ENCODE measurements at places on chromosomes 2 and 18. TPM values are rescaled to one million over a fixed set of nuclear protein-coding genes. Genes with fewer than 3 reads are reported as not detected.
A peak's percentile ranks its signal among the peaks of the same experiment; 100 is the strongest.

DNA sequence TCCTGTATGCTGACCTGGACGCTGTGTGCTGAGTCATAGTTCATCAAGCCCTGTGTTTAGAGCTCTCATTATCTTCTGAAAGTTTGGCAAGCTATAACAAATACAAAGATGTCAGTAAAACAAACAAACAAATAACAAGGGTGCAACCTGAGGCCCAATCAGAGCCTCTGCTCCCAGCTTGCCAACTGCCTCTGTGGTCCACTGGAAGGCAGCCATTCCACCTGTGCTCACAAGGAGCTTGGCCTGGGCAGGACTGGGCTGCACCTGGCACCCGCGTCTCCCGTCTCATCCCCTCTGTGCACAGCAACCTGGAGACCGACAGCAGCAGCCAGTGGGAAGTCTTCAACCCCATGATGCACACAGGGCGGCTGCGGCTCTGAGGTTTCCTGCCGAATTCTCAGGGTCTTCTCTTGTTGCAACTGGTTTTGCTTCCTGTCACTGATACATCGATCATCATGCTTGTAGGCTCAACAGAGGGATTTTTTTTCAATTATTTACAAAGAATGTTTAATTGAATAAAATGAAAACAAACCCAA lies 97.8 kb downstream of the TMEM18 start:
- DNase-seq, result peak; percentile 29

DNA sequence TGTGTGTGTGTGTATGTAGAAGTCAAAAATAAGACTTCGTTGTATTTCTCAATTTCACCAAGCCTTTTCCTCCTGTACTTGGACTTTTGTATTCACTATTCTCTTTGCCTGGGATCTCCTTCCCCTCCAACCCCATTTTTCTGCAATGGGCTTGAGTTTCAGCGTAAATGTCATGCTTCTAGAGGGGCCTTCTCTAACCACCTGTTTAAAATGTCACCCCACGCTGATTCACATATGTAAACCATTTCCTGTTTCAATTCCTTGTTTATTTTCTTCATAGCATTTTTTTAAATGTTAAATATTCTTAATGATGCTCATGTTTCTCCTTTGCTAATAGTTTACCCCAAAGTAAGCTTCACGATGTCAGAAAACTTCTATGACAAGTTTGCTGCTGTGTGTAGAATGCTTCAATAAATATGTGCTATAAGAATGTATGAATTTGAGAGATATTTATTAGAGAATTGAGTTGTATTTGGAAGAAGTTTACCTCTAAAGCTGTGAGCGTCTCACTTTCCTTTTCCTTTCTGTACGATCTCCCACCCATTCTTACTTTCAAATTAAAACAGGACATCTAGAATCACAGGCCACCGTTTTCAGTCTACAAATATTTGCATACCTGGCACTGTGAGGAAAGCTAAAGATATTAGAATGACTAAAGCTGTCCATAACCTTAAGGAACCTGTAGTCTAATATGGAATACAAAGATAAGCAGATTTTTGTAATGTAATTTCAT lies 762.4 kb downstream of the LRRTM4 start:
- no peak for DNase-seq

DNA sequence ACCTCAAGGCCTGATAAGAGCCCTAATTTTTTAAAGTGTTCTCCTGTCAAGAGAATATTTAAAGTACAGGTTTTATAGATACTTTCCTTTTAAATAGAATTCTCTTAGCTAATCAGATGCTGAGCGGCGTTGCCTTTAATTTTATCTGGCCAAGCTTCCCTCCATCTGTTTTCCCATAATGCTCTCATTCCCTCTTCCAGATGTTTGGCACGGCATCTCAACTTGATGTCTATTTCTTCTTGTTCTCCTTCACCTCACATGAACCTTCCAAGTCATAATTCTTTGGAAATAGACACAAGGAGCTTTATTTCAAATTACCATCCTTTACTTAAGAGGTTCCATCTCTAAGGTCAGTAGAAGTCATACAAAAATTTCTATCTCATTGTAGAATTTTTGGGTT lies 76.1 kb upstream of the CPO start:
- no peak for DNase-seq

GRCh38 chr18:24976502-24976901 lies 375.5 kb downstream of the ZNF521 start:
- DNase-seq, result no peak

DNA sequence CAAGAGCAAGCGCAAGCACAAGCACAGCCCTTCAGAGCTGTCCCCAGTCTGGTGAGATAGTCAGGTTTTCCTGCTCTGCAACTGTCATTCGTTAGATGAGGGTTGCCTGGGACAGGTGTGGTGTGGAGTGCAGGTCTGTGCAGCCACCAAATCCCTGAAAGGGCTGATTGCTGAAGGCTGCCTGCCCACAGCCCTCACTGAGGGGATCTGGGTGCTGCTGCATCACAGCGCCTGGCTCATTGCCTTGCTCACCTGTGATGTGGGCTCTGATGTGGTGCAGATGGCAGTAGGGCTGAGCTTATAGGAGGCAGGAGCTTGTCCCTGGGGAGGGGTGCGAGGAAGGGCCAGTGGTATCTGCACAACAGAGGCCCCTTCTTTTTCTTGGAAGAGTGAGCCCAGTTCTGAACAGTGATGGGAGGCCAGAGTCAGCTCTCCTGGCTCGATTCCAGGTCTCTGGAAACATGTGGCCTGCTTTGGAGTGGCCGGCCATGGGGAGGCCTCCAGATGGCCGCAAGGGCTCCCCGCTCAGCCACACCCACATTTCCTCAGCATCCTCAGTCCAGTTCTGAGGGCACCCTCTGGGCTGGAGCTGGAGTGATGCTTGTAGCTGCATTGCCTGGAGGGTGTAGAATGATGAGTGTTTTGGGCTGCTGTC lies 11.4 kb downstream of the UBE2F start:
- no peak for DNase-seq

- no peak for DNase-seq
These were observed 11.5 kb downstream of the SPRED2 start for GRCh38 chr2:65420712-65421431.

DNA sequence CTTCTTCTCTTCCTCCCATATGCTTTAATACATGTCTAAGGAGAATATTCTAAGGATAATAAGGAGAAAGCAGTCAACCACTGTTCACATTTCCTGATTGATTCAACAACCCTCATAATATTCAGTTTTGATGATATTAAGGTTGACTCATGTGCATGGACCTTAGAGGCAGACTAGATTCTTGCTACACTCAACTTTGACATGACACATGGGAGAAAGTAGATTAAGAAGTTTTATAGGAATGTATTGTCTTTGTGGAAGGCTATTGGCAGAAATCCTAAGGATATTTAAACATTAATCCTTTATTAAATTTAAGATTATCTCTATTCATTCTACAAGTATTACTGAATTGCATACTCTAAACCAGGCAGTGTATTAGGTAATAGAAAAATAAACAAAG lies 309.1 kb upstream of the CYRIA start:
- no peak for DNase-seq

DNA sequence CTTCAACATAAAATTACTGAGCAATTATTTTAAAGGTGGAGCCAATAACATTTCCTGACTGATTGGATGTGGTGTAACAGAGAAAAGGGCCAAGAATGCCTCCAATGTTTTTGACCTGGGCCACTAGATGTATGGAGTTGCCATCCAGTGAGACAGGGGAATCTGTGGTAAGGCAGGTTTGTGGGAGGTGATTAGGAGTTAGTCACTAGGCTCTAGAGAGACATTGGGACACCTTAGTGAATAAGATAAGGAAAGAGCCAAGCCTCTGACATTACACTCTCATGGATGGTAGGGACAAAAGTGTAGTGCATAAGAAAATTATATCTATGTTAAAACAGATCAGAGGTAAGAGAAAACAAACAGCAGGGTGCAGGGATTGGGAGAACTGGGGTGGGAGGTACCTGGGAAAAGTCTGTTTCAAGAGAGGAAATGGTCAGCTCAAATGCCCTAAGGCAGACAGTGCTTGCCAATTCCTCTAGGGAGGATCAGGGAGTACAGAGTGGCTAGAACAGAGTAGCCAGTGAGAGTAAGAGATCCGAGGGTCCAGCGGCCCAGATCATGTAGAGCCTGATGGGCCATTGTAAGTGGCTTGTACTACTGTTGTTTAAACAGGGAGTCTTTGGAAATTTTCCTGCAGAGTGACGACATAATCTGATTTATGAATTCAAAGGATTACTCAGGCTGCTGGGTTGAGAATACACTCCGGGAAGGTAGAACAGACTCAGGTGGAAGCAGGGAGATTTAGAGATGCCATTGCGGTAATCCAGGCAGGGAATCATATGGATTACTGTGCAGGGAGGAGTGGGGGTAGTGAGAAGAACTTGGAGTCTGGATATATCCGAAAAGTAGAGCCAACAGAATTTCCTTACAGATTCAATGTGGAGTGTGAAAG lies 45.7 kb upstream of the CUL3 start:
- no peak for DNase-seq

- no peak for DNase-seq
These were observed 136.4 kb upstream of the SLC1A4 start for GRCh38 chr2:64852771-64853241.

DNA sequence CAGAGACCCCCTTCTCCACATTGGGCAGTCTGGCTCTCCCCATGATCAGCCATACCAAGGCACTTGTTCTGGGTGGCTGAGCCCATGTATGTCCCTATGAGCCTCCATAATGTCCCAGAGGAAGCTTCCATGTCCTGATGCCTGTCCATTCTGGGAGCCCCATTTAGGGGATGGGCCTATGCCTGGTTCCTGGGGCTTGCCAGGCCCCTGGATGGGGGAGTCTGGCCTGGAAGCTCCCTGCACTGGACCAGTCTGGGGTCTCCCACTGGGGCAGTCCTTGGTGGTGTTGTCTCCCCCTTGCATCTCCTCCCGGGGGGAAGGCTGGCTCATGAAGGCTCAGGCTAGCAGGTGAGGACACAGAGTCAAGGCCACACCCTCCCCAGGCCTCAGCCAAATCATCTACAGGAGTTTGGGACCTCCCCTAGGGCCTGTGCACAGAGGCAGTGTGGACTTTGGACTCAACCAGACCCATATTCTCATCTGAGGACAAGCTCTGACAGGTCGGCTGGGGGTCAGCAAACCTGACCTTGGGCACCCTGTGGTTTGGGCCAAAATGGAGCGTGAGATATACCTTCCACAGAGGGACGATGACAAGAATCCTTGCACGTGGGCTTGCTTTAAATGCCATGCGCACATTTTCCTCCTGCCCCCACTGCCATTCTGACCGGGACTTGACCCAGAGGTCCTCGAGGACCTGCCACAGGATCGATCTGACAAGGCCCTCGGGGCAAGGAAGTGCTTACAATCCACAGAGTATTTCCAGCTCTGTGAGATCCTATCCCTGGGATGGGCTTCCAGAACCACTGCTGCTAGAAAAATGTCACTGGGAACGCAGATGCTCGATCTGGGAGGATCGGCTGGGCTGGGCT lies 38.8 kb downstream of the INHBB start:
- DNase-seq, result no peak

DNA sequence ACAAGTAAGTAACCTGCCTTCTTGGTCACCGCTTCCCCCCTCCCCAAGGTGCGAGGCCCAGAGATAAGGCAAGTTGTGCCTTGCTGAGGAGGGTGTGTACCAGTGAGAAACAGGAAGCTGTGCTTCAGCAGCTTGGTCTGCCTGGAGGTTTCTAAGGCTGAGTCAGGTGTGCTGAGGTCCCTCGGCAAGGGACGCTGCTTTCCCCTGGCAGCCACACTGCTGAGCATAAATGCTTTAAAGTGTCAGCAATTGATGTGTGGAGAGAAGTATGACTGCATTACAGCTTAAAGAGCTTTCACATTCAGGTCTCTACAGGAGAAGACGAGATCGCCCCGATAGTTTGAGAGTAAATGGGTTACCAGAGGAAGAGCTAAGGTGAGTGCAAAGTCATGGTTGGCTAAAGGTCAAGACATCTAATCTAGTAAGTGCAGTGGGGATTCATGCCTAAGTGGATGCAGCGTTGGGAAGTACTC lies 86.9 kb downstream of the LIMS1 start:
- no peak for DNase-seq

DNA sequence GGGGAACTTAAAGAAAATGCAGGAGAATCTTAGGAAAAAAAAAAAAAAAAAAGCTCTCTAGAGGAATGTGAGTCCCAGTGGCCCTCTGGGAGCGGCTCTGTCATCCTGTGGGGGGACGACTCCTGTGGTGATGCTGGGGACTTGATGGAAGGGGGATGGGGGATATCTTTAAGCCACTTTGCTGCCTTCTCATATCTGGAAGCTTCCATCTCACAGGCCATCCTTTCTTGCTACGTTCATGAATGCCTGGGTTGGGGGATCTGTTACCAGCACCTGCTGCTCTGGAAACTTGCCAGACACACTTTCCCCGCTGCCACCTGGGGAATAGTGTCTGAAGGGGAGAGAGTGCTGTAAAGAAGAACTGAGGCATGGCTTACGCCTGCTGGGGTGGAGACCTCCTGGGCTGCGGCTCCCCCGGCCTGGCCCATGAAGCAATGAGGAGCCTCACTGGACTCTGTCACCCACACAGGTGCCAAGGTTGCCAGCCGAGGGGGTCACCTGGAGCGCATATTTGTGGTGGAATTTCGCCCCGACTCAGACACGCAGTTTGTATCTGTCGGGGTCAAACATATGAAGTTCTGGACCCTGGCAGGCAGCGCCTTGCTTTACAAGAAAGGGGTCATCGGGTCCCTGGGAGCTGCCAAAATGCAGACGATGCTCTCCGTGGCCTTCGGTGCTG lies 92.8 kb downstream of the RTN4 start:
- DNase-seq, result no peak

- peak; percentile 78 for DNase-seq
These were observed 127.3 kb downstream of the RNF144A start for GRCh38 chr2:7044253-7045250.

- DNase-seq, result no peak
These were observed 330.2 kb upstream of the SALL3 start for GRCh38 chr18:78649421-78649820.

- no peak for DNase-seq
These were observed 4.3 kb upstream of the NEUROD1 start for GRCh38 chr2:181684454-181685149.

DNA sequence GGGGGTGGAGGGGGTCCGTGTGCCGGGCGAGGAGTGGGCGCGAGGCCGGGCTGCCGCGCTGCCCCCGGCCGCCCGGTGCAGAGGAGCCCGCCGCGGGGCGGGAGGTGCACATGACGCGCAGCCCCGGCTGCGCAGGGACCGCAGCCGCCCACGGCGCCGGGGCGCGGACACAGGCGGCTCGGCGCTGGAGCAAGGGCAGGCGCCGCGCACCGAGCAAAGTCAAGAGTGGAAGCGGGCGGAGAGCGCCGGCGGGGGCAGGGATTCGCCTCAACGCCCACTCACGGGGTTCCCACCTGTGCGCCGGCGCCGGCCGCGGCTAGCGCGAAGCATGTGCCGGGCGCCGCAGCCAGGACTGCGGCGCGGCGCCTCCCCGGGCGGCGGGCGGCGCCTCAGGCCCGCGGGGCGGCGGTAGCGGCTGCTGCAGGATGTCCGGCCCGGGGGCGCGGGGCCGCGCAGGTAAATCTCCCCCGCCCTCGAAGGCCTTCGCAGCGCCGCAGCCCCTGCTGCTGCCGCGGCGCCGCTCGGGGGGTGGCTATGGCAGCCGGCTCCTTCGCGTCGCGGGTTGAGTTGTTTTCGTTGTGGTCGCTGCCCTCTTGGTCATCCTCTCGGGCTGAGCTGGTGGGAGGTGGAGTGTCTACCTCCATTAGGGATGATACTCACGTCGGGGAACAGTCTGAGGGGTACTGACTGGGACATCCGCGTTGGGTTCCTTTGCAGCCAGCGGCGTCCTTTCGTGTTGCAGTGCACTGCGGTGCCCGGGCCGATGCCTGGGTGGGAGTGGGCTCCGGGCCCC lies 216.3 kb upstream of the DTNA start:
- DNase-seq, result peak; percentile 69

The VAMP5 gene
- total RNA-seq, result 6.7 TPM

The SKOR2 gene
- 19.9 TPM for total RNA-seq

The MC2R gene
- total RNA-seq, result not detected

The SIX2 gene
- total RNA-seq, result 0.45 TPM

The CNGA3 gene
- 3.0 TPM for total RNA-seq

The SPR gene
- 0.82 TPM for total RNA-seq

The HNRNPLL gene
- 102 TPM for total RNA-seq

The SEPTIN10 gene
- total RNA-seq, result 46.1 TPM
